ENCODE measurements at places on chromosomes 5 and 9.
A peak's percentile ranks its signal among the peaks of the same experiment; 100 is the strongest.

DNA sequence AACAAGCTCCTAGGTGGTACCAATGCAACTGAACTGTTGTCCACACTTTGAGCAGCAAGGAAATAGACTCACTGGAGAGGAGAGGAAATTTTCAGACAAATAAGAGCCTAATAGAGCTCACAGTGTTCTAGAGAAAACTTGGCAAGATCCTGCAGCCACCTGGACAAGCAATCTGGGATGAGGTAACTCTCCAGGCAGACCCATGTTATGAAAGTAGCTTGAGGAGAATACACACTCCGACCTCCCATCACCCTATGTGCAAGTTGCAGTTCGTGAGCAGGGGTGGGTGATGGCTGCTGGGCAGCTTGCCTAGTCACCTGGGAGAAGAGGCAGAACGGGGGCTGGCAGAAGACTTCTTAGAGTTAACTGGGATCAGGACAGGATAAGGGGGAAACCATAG lies 102.2 kb downstream of the KLF4 start:
- no peak for DNase-seq

GRCh38 chr5:103295871-103296270 lies 37.3 kb downstream of the MACIR start:
- DNase-seq, result no peak

DNA sequence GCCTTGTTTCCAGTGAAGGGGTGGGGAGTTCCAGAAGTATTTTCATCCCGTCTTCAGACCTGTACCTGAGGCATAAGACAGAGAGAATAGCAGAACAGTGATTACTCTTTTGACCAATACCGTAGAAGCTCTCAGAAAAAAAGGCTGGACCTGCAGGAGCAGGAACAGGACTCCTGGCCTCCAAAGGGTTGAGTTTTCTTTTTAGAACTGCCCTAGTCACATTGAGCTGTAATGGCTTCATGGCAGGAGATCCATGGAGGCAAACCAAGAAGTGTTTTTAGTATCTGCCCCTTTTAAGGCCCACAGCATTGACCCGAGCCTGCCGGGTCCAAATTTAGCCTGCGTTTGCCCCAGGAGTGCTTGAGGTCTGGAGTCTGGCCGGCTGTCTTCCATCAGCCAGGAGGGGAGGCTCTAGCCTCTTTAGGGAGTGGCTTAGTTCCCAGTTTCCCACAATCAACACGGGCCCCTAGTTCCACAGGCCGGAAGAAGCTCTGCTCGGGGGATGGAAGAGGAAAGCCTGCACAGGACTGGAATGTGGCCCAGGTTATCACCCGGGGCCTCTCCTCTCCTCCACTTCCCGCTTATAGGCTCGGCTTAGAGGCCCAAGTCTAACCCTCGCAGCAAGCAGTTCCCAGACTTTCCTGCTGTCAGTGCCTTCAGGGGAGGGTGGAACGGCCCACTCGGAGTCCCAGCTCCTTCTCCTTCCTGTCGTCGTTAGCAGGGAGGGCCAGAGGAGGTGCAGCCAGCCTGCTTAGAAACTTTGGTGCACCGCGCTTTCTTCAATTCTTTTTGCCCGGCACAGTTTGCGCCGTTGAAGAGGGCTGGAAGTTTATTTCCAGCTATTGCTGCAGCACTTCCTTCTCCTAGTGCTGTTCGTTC lies 80.7 kb downstream of the C9orf152 start:
- no peak for DNase-seq

GRCh38 chr5:96863949-96864584 lies 12.2 kb upstream of the ERAP2 start:
- no peak for DNase-seq

GRCh38 chr5:635306-636055 lies 23.3 kb downstream of the CEP72 start:
- no peak for DNase-seq

DNA sequence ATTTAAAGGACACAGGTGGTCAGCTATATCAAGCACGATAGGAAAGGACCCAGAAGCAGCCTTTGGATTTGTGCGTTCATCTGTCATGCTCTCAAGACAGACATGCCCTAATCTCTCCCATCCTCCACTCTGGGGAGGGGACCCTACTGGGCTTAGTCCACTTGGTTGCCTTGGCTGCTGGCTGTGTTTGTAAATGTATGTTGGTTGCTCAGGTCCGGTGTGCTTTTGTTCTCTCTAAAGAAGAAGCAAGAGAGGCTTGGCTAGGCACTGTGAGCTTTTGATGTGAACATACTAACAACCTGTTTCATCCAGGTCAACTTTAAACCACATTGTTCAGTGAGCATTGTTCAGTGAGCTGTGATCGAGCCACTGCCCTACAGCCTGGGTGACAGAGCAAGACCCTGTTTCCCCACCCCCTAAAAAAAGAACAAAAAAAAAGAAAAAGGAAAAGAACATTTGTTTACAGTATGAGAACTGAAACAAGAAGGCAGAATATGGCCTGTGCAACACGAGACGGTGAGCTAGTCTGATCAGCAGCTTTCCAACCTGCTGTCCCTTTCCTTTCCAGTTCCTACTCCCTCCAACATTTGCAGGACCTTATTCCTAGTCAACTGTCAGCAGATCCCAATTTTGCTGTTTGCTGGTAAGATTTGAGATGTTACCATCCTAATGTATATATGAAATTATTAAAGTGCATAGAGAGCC lies 228.3 kb downstream of the ARHGAP26 start:
- no peak for DNase-seq

DNA sequence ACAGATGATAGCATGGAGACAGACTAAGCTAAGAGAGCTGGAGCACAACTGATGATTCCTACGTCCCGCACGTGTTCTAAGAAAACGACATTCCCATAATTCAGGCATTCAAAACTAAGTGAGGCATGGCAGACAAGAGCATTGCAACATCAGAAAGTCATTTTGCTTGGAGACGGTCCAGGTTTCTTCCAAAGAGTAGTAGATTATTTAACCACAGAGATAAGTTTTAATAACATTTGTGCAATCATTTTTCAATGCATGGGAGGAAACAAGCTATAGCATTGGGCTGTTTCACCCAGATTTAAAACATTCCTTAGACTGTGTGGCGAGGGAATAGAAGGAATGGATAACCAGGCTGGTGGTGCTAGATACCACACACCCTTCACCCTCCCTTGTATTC lies 117.2 kb downstream of the APBA1 start:
- DNase-seq, result no peak

GRCh38 chr5:56517011-56517416 lies 283.9 kb upstream of the ANKRD55 start:
- DNase-seq, result peak; percentile 60

GRCh38 chr9:33117306-33117705 lies 40.8 kb upstream of the SMU1 start:
- no peak for DNase-seq

GRCh38 chr5:39497322-39497721 lies 72.5 kb upstream of the DAB2 start:
- DNase-seq, result no peak

- DNase-seq, result no peak
Observed at GRCh38 chr9:123174079-123174478, 94.3 kb downstream of the STRBP start.

GRCh38 chr5:158841481-158842276 lies 258.0 kb downstream of the EBF1 start:
- DNase-seq, result no peak

GRCh38 chr5:54659700-54660131 lies 142.2 kb downstream of the SNX18 start:
- no peak for DNase-seq

DNA sequence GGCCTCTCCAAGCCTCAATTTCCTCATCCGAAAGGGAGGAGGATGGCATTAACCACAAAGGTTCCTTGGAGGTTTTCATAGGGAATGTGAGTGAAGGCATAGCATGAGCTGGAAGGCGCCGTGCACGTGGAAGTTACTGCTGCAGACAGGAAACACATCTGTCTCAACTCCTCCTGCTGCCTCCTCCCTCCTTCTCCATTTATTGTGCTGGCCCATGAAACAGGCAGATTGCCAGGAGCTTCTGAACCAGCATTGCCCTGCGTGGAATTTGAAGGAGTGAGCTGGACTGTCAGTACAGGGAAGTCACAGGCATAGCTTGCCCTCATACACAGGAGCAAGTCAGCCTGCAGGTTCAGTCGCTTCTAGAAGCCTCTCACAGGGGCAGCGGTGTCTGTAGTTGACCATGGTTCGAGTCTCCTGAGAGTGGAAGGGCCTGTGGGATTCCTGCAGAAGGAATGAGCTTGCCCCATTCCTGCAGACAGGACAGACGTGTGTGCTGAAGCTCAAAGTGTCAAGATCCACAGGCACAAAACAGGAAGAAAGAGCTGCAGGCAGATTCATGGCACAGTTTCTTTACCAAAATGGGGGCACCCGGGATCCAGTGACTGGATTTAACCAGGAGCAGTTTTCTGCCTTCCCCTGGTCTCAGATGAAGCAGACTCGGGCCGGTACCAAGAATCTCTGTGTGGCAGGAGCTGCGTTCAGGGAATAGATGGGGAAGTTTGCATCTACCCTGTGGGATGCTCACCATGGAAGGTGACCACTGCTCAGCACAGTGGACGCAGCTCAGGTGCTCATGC lies 48.7 kb upstream of the CTSL start:
- no peak for DNase-seq
